ENCODE measurements at places on chromosomes 16 and 17.

DNA sequence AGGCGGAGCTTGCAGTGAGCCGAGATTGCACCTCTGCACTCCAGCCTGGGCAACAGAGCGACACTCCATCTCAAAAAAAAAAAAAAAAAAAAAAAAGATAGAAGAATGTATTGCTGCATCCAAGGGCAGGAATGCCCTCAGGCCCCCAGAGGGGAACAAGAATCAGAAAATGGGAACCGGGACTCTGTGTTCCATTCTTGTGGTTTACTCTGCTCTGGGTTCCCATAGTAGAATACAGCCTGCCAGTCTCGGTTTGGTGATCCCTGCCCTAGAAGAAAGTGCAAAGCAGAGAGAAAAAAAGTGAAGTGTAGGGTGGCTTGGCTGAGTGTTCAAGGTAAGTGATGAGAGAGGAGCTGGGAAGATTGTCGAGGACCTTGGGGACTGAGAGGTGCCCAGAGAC is 27.4 kb upstream of the KDM6B start:
- no peak for DNase-seq

GRCh38 chr16:84332975-84333684 is 35.2 kb upstream of the ATP2C2 start:
- no peak for DNase-seq

GRCh38 chr17:28572259-28573039 is 1.1 kb upstream of the PIGS start:
- no peak for DNase-seq

DNA sequence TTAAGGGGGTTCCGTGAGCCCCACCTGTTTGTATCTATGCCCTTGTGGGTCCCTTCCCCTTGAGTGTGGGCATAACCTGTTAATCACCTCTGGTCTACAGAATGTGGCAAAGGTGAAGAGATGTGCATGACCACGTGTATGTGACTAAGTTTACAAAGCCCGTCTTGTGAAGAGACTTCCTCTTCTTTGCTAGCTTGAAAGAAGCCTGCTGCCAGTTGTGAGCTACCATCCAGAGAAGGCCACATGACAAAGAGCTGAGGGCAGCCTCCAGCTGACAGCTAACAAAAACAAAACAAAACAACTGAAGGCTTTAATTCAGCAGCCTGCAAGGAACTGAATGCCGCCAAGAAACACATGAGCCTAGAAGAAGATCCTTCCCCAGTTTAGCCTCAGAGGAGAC is 112.0 kb downstream of the AXIN2 start:
- DNase-seq = no peak

DNA sequence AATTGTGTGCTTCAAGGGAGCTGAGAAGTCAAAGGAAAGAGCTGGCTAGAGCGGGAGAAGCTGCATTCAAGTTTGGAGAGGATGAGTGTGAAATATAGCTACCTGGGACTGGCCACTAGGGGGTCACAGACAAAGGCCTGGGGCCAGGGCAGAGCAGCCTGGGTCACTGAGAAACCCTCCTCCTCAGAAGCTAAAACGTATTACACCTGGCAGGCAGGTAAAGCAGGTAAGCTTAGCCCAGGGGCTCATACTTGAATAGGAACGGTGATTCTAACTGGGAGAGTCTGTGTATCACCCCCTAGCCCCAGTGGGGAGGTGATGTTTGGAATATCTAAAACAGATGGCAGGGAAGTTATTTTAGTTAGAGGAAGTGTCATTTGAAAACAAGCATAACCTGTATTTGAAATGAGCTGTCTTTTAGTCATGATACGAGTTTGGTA is 6.8 kb downstream of the KRT37 start:
- DNase-seq = no peak

DNA sequence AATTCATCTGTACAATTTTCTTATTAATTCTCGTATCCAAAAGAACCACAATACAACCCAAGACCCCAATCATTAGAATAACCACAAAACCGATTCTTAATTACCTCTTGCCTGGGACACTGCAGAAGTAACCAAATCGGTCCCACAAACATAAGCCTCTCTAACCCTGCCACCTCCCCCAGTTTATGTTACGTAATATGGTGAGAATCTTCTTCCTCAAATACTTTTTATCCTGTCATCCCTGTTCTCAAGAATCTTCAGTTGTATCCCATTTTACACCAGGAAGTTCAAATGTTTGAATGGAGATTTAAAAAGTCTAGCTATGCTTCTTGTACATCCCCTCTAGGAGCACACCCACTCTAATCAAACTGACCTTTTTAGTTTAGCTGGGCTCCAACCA is 269.3 kb upstream of the TBX2 start:
- DNase-seq = no peak
